ENCODE measurements at places on chromosomes 12 and 14.

- no peak for DNase-seq
Measured at GRCh38 chr14:89205137-89205740, 211.8 kb downstream of the FOXN3 start.

DNA sequence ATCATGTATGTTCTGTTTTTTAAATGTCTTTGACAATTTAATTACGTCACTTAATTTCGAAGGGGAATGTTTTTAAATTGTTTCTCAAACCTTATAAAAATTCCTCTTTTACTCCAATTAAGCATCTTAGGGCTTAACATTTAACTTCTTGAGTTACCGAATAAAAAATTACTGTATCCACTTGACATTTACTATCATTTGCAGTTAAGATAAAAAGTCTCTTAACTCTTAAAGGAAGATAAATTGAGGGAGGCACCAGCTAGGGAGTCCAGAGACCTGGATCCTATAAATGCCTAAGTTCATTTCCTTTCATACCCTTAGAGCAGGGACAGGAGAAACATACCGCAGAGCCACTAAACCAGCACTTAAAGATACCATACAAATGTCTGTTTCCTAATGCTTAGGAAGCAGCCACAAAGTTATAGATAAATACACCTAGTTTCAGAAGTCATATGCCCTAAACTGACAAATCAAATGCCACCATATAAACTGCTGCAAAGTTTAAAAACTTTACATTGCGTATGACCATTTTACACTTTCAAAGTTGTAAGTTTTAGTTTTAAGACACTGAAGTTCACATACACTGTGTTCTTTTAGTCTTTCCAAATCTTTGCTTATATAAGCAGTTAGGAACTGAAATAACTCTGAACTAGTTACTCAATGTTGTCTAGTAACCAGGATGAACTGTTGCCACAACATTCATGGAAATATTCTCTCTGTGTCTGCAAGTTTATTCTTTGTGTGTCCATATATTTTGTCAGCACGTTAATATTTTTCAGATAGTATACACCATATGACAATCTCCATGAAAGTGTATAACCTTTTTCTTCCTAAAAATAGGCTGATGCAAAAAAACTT lies 71.2 kb downstream of the GALNT4 start:
- DNase-seq: no peak

DNA sequence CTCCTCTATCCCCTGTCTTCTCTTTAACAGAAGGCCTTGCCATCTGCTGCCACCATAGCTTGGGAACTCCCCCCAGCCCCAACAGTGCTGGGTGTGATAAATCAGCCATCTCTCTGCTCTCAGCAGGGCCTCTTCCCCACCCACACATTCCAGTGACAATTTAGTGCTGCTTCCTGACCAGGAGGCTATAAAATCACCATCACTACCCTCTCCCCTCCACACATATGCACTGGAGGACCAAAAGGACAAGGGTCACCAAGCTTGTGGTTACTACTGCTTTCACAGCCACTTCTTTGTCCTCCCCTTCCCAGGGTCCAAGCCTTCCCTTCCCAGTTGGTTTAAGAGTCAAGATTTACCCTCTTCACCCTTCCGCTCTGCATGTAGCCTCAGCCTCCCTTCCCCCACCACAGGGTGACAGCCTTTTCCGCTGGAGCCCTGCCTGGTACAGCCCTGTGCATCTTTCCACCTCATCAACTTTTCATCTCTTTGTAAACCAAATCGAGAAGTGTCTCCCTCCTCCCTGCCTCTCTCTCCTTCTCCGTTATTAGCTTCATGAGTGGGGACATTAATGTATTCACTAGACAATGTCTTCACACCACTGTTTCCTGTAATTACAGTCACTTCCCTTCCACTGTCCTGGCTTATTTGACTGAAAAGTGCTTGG lies 9.4 kb downstream of the PSMB5 start:
- no peak for DNase-seq

GRCh38 chr12:118055865-118056773 lies 4.9 kb downstream of the WSB2 start:
- DNase-seq: no peak

- no peak for DNase-seq
Measured at GRCh38 chr14:98544174-98544573, 727.8 kb downstream of the BCL11B start.

DNA sequence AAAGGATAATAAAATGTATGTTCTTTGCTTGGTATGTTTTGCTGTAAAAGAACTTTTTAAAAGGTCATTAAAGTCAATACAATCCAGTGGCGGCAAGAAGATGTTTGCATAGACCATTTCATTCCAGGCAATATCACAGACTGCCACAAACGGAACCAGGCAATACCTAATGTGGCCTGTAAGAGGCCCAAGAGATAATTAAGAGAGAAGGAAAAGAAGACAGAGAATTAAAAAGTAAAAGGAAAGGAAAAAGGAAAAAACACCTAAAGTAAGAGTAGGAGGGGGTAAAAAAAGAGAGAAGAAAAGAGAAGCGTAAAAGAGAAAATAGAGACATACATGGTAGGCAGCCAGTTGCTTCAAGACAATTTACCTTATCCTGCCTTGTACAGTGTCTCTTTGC lies 6.8 kb upstream of the ARHGAP5 start:
- no peak for DNase-seq

DNA sequence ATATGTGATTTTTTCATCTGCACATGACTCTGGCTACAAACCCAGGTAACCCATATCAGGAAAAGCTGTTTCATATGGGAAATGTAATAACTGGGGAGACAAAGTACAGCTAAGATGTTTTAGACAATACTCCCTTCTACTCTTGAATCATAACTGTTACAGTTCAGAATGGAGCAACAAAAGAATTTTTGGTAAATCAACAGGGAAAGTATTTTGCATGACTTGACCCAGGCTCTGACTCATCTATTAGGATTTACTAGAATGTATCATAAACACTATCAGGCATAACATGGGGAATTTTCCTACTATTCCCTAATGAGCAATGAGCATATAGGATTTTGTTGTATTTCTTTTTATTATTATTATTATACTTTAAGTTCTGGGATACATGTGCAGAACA lies 553.0 kb downstream of the SLC16A7 start:
- DNase-seq: no peak

GRCh38 chr12:70400124-70400523 lies 34.0 kb downstream of the KCNMB4 start:
- DNase-seq: no peak

DNA sequence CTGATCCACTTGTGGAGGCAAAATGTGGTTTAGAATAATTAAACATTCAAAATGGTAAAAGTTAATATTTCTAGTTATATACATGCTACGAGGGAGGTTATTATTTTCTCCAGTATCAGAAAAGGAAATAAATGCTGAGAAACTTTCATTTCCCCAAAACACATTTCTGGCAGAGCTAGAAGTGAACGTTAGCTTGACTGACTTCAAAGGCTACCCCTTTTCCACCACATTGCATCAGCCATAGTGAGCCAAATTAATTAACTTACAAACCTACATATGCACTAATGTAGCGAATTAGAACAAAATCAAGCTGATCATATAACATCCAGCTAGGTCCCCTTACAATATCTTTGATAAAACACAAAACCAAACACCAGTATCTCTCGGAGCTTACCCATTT lies 49.3 kb upstream of the RERGL start:
- DNase-seq: no peak

DNA sequence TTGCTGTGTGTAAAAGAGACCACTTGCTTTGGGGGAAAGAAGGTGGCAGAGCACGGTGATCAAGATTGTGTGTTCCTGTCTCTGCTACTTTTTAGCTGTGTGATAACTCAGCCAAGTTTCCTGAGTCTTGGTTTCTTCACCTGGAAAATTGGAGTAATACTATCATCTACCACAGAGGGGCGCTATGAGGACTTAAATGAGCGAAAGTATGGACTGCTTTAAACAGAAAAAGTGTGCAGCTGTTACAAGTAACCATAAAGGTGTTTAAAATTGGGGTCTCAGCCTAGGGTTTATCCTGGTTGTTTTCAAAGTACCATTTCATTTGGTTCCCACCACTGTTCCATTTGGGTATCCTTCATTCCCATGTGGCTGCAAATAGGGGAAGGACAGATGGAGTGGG lies 65.9 kb upstream of the WSCD2 start:
- DNase-seq: no peak

- DNase-seq: no peak
Measured at GRCh38 chr12:108099778-108100489, 29.2 kb upstream of the WSCD2 start.

GRCh38 chr12:130792821-130793553 lies 46.1 kb downstream of the STX2 start:
- DNase-seq: no peak

- DNase-seq: no peak
Measured at GRCh38 chr12:109678719-109679118, 34.9 kb upstream of the FAM222A start.

GRCh38 chr14:78967111-78967809 lies 797.1 kb downstream of the NRXN3 start:
- DNase-seq: no peak

GRCh38 chr12:123134271-123134671 lies 16.6 kb downstream of the PITPNM2 start:
- no peak for DNase-seq

- DNase-seq: no peak
Measured at GRCh38 chr14:105340821-105341733, 26.5 kb downstream of the PACS2 start.

- no peak for DNase-seq
Measured at GRCh38 chr12:79900951-79901350, 33.9 kb downstream of the PPP1R12A start.

DNA sequence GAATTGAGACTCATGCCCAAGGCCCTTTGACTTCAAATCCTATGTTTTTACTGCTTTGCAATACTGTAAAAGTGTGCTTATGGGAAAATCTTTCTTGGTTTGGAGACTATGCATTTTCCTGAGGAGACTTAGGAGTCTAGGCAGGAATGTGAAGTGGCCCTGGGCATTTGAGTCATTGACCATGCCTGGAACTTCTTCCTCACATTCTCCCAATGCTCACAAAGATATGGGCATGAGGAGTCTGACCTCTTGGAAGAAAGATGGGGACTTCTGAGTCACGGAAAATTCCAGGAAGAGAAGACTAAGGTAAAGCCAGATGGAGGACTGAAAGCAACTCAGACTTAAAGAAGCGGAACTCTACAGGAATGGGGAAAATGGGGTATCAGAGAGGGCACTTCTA lies 38.2 kb upstream of the ZNF641 start:
- no peak for DNase-seq

- no peak for DNase-seq
Measured at GRCh38 chr12:89864411-89864810, 155.8 kb upstream of the ATP2B1 start.

DNA sequence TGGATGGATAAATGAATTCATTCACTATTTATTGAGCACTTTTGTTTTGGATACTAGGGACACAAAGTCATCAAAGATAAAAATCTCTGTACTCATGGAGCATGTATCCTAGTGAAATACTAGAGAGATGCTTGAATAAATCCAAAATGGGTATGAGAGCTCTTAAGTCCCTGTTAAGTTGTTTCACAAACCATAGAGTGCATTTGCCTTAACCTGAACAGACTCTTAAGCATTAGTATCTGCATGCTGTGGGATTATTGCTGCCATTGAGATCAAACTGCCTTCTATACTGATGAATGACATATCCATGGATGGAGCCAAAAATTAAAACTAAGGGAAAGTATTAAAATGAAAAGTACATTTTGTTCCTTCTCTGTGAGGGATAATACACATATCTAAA lies 206.5 kb upstream of the KRR1 start:
- DNase-seq: no peak

GRCh38 chr12:68222326-68222725 lies 3.3 kb downstream of the IL26 start:
- no peak for DNase-seq

GRCh38 chr12:66733321-66733720 lies 54.4 kb upstream of the GRIP1 start:
- no peak for DNase-seq

GRCh38 chr12:49020441-49020840 lies 1.9 kb upstream of the PRKAG1 start:
- DNase-seq: no peak

DNA sequence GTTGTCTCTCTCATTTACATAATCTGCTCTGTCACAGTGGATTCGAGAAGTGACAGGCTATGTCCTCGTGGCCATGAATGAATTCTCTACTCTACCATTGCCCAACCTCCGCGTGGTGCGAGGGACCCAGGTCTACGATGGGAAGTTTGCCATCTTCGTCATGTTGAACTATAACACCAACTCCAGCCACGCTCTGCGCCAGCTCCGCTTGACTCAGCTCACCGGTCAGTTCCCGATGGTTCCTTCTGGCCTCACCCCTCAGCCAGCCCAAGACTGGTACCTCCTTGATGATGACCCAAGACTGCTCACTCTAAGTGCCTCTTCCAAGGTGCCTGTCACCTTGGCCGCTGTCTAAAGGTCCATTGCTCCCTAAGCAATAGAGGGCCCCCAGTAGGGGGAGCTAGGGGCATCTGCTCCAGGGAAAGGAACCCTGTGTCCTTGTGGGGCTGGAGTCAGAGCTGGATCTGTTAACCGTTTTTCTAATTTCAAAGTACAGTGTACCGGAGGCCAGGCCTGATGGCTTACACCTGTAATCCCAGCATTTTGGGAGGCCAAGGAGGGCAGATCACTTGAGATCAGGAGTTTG lies 5.1 kb downstream of the ERBB3 start:
- no peak for DNase-seq

GRCh38 chr12:69324797-69325466 lies 23.2 kb upstream of the LYZ start:
- no peak for DNase-seq

DNA sequence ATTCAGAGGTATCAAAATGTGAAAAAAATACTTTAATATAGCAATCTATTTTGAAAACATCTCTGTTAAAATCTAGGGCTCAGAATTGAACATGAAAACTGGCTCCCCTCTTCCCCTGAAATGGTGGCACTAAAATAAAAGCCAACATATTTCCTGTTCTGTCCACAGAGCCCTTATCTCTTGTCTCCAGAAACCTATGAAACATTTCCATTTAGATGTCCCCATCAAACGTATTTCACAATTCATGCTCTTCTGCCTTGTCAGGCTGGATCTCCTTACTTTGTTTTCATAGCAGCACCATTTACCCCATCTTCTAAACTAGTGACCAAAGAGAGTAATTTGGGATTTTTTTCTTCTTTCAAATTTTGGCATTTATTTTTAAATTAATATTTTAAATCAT lies 42.4 kb downstream of the PDE3A start:
- no peak for DNase-seq

DNA sequence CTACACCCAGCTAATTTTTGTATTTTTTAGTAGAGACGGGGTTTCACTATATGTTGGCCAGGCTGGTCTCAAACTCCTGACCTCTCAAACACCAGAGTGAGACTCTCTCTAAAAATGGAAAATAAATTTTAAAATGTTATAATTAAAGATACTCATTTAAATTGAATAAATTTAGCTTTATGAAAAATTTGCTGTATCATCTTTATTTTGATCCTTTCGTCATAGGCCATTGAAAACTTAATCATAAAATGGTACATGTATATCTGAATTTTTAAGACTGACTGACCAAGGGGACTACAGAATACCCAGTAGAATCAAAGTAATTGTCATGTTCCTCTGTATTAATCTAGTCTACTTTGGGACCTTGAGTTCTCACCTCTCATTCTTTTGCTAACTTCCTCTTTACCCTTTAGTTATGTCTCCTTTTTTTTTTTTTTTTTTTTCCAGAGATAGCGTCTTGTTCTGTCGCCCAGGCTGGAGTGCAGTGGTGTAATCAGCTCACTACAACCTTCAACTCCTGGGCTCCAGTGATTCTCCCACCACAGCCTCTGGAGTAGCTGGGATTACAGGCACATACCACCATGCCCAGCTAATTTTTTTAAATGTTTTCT lies 9.5 kb downstream of the RAB5B start:
- no peak for DNase-seq

All from cortex of kidney (tissue), 1 donor.